CD4-positive, alpha-beta memory T cell (primary cell): ENCODE measurements at places on chromosomes 12 and 14.

GRCh38 chr14:57871459-57872080 is 5.7 kb upstream of the SLC35F4 start:
- no peak for DNase-seq

GRCh38 chr12:59084511-59085375 is 164.4 kb upstream of the LRIG3 start:
- DNase-seq: no peak

GRCh38 chr14:101925152-101925551 is 39.2 kb upstream of the DYNC1H1 start:
- no peak for DNase-seq

DNA sequence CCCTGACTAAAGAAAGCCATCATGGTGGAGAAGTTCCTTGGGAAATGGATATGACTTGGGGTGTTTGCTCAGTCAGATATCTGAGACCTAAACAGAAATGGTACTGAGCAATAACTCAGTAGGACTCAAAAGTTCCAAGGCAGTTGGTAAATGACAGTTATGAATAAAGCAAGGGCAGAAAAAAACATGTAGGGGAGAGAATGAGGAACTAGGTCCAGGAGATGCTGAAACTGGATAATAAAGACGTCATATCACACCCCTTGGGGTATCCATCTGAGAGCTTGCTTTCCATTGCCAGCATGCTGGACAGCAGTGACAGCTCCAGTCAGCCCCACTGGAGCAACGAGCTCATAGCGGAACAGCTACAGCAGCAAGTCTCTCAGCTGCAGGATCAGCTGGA is 37.5 kb downstream of the RPGRIP1 start:
- no peak for DNase-seq

GRCh38 chr12:80648881-80649280 is 58.6 kb upstream of the MYF6 start:
- no peak for DNase-seq

- DNase-seq: no peak
These were observed 61.9 kb downstream of the PAX9 start for GRCh38 chr14:36723530-36723929.

GRCh38 chr12:31117203-31118011 is 43.7 kb downstream of the DDX11 start:
- DNase-seq: peak; percentile 45

GRCh38 chr12:89661706-89662330 is 46.8 kb downstream of the ATP2B1 start:
- DNase-seq: peak; percentile 20

- DNase-seq: no peak
These were observed 22.7 kb upstream of the TEX22 start for GRCh38 chr14:105375635-105376057.

DNA sequence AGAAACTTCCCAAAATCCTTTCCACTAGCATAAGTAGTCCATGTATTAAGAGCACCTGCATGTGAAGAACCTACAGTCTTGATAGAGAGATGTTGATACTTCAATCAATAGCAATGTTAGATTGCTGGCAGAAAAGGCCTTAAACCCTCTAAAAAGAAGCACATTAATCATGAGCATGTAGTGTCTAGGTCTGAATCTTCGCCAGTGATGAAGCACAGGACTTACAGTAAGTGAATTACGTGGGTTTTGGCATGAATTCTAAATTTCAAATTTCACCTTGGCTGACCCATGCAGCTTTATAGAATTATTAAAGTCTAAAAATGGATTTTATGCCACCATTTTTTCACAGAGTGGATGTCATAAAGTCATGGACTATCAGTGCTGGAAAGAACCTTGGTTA is 791.6 kb upstream of the NOVA1 start:
- no peak for DNase-seq
